Astrocyte of the spinal cord (primary cell): ENCODE measurements at places on chromosomes 6 and 20.
A peak's percentile ranks its signal among the peaks of the same experiment; 100 is the strongest.

DNA sequence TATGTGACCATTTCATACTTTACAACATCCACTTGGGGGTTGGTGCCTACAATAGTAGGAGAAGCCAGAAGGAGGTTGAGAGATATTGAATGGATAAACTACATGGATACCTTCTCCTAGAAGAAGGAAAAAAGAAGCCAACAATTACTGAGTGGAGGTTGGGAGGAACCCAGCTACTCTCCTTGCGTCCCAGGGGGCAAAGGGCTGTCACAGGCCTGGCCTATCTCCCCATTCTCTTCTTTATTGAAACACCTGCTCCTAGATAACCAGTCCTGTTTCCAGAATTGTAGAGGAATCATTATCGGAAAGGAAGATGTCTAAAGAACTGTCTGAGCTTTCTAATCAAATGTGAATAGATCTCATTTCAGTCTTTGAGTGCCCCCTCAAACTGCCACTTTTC is 115.1 kb downstream of the MAP7 start:
- no peak for DNase-seq

DNA sequence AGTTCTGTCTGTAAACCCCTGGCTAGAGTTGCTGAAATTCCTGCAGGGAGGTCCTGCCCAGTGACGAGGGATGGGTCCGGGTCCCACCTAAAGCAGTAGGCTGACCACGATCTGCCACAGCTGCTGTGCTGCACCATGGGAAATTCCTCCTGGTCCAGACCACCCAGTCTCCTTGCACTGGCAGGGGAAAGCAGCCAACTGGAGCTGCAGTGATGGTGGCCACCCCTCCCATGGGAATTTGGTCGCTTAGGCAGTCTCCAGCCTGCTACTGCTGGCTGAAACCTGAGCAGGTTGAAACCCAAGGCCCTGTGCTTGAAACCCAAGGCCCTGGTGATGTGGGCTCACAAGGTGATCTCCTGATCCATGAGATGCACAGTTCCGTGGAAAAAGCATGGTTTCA is 23.9 kb upstream of the MOXD1 start:
- no peak for DNase-seq

DNA sequence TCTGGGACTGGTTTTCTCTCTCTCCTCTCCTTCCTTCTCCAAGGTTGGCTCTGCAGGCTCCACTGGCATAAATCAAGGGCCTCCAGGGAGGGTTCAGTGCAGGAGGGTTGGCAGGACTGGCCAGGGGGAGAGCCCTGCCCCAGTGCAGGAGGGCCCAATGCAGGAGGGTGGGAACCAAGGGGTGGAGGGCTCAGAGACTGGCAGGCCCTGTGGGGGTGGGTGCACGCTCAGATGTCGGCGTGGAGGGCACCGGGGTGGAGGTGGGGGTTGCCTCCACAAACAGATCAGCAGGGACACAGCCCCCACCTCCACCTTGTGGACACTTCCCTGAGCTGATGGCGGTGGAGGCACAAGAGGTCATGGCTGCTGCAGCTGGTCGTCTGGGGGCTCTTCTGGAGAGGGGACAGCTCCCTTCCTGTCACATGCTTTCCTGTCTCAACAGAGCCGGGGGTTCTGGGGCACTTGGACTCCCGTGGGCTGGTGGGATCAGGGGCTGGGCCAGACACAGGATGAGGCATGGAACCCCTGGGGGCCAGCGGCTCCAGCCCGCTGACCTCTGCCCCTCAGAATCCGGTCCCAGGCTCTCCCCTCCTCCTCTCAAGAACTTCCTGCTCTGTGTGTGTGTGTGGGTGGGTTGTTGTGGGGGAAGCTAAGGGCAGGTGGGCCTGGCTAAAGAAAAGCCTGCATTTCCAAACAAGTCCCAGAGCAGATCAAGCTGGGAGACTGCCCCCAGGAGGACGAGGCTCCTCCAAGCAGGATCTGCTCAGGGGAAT is 2.7 kb upstream of the ABHD16B start:
- DNase-seq: peak; percentile 80

GRCh38 chr20:45983279-45983743 is 11.3 kb upstream of the ZNF335 start:
- DNase-seq: no peak

DNA sequence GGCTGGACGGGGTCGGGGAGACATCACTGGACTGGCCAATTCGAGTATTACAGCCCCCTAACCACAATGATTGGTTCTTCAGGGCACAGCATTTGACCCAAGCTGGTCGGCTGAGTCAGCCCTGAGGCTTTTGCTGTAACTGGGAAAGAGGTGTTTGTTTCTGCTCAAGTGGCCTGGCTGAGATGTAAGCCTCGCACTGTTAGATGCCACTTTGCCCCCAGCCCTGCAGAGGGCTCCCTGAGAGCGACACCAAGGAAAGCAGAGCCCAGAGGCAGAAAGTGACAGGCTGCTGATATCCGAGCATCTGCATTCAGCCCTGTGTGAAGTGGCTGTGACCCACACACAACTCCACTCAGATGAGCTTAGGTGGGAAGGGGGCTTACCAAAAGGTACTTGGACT is 19.4 kb downstream of the ERGIC3 start:
- peak; percentile 49 for DNase-seq

GRCh38 chr20:51011479-51011878 is 11.4 kb downstream of the KCNG1 start:
- DNase-seq: no peak

DNA sequence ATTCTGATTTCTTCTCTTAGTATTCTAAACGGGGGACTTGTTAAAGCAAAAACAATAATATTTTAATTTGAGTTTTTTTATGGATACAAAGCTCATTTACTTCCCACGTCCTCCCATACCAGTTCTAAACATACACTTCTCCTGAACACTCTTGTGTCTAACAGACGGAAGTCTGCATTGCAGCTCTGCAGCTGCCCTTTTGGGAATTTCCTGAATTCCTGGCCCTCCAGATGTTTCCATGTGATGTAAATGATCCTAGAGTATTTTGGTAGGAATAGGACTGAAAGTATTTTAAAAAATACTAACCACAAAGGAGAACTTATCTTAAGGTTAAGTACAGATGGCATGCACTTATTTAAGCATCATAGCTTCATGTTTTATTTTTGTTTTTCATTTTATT is 886.7 kb downstream of the TBC1D32 start:
- DNase-seq: no peak

- DNase-seq: peak; percentile 58
These were observed 47.4 kb downstream of the PDE10A start for GRCh38 chr6:165615636-165616035.
